DMS79 (cell line): ENCODE measurements at places on chromosomes 1 and 21.

DNA sequence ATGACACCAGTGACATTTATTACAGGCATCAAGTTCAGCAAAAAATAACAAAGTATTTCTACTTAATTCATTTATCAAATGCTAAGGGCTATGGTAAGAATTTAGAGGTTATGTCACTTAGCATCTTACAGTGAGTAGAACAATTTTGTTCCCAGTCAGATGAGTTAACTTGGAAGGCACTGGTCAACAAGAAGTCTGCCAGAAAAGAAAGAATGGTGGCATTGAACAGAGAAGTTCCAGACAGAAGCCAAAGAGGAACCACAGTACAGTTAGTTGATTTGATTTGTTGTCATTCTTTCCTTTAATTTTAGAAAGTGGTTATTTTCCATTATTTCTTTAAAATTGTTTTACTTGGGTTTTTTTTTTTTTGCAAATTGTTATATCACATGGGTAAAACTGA lies 232.2 kb upstream of the PKN2 start:
- DNase-seq: no peak

- DNase-seq: no peak
Measured at GRCh38 chr1:159282118-159282517, 20.0 kb upstream of the FCER1A start.

- DNase-seq: no peak
Measured at GRCh38 chr21:24223624-24224023, 1383.7 kb downstream of the MRPL39 start.

DNA sequence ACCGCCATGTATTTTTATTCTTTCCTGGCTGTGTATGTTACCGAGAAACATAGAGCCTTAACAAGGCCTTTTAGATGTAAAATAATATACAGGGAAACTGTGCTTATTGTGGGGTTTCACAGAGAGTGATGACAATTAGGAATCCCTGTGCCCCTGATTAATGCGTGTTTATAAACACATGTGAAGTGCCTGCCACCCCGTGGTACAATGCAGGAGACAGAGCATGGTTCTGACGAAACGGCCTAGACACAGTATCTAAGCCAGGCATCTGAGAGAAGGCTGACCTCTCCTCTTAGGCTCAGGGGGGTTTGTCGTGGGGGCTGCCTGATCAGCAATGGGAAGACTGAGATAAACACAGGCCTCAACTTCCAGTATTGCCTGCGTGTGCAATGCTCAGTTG lies 200.0 kb downstream of the AJAP1 start:
- DNase-seq: no peak

GRCh38 chr1:109399326-109399957 lies 1.7 kb upstream of the SORT1 start:
- DNase-seq: peak; percentile 27

- no peak for DNase-seq
Measured at GRCh38 chr1:178688244-178688643, 36.8 kb upstream of the RALGPS2 start.

- DNase-seq: no peak
Measured at GRCh38 chr1:11157867-11158266, 31.3 kb upstream of the ANGPTL7 start.

GRCh38 chr1:156657741-156658319 lies 15.9 kb downstream of the BCAN start:
- no peak for DNase-seq

GRCh38 chr1:30523055-30524020 lies 200.0 kb downstream of the MATN1 start:
- no peak for DNase-seq

DNA sequence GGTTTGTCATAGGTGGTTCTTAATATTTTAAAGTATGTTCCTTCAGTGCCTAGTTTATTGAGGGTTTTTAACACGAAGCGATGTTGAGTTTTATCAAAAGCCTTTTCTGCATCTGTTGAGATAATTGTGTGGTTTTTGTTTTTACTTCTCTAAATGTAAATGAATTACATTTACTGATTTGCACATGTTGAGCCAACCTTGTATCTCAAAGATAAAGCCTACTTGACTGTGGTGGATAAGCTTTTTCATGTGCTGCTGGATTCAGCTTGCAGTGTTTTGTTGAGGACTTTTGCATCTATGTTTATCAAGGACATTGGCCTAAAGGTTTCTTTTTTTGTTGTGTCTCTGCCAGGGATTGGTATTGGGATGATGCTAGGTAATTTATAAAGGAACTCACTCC lies 142.5 kb downstream of the PRDM2 start:
- no peak for DNase-seq

GRCh38 chr21:45820171-45821091 lies 161.1 kb upstream of the COL6A1 start:
- DNase-seq: peak; percentile 76

DNA sequence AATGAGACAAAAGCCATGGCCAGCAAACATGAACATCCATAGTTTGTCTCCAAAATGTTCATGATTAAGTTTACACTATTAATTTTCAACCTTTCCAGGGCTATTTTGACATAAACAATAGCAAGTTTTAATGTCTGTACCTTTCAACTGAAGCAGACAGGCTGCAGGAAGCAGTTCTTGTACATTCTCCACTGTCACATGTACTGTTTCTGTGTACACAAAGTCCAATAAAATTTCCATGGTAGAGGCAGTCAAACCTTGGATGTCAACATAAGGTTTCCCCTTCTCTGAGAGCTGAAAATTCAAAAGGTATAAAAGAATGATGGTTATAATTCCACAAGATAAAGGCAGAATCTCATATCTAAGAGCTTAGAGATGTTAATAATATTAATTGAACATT lies 7.4 kb downstream of the KLHL12 start:
- DNase-seq: no peak

- no peak for DNase-seq
Measured at GRCh38 chr1:118303064-118303463, 118.0 kb upstream of the SPAG17 start.

- DNase-seq: no peak
Measured at GRCh38 chr1:54110996-54111395, 41.8 kb downstream of the CDCP2 start.

GRCh38 chr1:113074237-113074636 lies 1.2 kb downstream of the LRIG2 start:
- DNase-seq: no peak

DNA sequence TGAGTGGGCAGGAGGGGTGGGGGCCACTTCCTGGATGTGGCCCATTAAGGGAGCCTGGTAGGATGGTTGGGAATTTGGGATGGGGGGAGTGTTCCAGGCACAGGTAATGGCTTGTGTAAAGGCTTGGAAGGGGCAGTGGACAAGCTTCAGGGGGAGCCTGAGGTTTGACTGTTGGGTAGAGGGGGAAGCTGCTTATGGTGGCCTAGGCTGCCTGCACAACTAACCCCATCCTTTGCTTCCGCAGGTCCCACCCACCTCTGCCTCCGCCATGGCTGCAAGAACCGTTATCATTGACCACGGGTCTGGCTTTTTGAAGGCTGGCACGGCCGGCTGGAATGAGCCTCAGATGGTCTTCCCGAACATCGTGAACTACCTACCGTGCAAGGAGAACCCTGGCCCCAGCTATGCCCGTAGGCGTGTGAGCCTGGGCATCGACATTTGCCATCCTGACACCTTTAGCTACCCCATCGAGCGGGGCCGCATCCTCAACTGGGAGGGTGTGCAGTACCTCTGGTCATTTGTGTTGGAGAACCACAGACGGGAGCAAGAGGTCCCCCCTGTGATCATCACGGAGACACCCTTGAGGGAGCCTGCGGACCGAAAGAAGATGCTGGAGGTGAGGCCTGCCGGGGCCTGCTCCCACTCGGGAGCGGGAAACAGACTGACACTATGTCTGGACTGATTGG lies 67.8 kb downstream of the ACTL8 start:
- no peak for DNase-seq

DNA sequence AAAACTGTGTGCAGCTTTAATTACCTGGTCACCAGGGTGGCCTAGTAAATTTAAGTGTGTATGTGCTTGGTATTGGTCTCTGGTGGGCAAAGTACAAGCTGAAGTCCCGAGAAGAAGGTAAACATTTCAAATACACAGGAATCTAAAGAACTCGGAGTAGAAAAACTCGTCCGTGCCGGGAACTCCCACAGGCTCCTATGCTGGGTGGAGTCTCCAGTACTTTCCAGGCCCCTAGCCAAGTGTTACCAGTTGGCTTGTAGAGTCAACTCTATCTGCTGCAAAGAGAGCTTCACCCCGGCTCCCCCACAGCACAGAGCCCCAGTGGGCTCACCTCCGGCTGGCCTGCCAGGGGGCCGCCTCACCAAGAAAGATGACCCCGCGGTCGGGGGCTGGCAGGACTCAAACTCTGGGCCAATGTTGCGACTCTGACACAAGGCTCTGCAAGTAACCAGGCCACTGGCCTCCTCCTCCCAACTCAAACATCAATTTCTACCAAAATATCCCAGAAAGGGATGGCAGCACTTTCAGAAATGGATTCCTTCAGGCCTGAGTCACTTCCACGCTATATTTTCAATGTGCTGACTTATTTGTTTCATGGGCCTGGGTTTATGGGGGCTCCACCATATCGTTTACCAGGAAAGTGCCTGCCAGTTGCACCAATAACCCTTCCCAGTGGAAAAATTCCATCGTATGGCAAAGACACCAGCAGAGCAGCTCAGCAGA lies 73.9 kb downstream of the SLC66A1 start:
- no peak for DNase-seq

DNA sequence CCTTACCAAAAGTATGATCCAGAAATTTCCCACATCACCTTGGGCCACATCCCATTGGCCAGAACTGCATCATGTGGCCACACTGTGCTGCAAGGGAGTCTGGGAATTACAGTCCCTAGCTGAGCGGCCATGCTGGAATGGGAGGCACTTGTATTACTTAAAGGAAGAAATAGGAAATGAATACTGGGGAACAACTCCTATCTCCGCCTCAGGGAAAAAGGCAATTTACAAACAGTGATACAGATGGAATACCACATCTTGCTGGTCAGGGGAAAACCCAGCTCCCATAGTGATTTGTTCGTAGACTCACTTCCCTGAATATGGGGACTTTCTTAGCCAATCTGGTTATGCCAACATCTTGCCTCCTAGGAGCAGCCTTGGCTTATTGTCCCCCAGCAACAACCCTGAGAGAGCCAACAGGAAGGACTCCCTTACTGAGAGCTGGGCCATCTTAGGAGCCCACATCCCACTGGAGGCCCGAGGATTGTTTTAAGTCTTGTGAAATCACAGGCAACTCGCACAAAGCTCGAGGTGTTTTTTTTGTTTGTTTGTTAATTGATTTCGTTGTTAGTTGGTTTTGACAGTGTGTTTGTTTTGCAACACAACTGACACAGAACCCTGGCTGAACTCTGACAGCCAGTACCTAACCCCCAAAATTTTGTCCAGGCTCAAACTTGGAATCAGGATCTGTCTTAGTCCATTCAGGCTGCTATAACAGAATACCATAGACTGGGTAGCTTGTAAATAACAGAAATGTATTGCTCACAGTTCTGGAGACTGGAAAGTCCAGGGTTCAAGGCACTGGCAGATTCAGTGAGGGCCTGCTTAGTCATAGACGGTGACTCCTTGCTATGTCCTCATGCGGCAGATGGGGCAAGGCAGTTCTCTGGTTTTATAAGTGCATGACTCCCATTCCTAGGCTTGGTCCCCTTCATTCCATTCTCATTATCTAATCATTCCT lies 14.9 kb downstream of the CDA start:
- DNase-seq: no peak

GRCh38 chr1:27615346-27616192 lies 11.6 kb upstream of the AHDC1 start:
- DNase-seq: no peak

DNA sequence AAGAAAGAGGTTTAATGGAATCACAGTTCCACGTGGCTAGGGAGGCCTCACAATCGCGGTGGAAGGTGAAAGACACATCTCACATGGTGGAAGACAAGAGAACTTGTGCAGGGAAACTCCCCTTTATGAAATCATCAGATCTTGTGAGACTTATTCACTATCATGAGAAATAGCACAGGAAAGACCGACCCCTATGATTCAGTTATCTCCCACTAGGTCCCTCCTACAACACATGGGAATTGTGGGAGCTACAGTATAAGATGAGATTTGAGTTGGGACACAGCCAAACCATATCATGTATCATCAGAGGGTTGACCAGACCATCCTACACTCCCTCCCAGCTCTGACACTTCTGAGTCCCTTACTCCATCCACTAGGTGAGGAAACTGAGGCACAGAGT lies 143.9 kb upstream of the KLHDC7A start:
- DNase-seq: no peak

DNA sequence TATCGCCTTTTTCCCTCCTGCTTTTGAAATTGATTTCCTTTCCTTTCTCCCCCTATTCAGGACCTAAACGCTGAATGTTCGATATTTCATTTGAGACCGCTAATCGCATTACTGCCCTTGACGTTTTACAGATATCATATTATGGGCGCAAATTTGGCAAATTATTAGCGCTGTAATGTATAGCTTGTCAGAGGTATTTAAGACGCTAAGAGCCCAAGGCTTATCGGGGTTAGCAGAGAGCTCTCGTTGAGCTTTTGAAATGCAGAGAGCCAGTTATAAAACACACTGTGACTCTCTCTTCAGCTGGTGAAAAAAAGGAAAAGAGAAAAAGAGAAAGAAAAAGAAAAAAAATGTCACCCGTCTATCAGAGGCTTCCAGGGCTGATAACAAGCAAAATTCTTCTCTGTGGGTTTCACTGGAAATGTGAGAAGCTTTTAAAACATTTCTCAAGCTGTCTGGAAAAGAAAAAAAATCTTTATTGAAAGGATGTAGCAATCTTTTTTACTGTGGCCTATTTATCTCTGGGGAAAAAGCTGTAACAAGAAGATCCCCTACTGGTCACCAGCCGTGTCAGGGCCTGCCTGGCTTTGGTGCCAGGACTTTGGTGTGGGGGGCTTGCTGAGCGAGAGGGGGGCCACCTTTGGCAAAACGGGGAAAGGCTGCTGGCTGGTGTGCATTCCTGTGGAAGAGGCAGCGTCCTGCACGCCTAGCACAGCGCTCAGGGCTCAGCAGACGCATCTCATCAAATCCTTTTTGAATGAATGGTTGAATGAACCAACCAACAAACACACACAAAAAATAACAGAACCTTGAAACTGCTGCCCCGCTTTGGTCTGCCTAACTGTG lies 119.8 kb downstream of the RNF220 start:
- DNase-seq: no peak

DNA sequence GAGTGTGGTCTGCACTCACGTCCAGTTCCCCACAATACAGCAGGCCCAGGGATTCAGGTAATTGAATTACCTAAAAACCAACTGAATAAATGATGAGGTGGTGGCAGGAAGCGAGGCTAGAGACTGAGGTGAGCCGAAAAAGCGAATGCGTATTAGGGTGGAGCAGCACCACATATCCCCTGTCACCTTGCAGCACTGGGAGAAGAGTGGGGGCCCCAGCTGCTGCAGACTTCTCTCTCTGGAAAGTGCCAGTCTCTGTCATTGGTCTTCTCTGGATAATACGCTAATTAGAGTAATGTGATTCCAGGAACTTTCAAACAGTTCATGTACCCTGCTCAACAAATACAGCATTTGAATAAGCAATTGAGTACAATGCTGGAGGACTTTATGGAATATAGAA lies 199.0 kb downstream of the RPS6KC1 start:
- no peak for DNase-seq

DNA sequence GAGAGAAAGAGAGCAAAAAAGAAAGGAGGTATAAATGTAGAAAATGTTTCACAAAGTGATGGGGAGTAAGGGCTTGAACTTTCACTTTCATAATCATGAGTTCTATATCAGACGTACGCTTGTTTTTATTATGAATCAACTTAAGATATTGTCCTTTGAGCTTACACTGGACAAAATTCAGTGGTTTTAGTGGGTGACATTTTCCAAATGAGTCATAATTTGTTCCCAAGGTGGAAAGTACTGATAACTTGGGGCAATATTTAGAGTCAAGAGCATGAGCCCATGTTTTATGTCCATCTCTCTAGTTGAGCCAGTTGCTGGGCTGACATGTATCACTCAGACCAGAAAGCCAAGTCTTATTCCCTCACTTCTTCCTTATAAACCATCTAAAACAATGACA lies 161.6 kb downstream of the CHRM3 start:
- no peak for DNase-seq

GRCh38 chr1:5318143-5318816 lies 663.9 kb downstream of the AJAP1 start:
- DNase-seq: no peak
